ENCODE measurements at places on chromosomes 13 and 19. TPM values are rescaled to one million over a fixed set of nuclear protein-coding genes. Genes with fewer than 3 reads are reported as not detected.
A peak's percentile ranks its signal among the peaks of the same experiment; 100 is the strongest.

GRCh38 chr19:17054746-17055145, 20.5 kb downstream of the HAUS8 start:
- no peak for DNase-seq

DNA sequence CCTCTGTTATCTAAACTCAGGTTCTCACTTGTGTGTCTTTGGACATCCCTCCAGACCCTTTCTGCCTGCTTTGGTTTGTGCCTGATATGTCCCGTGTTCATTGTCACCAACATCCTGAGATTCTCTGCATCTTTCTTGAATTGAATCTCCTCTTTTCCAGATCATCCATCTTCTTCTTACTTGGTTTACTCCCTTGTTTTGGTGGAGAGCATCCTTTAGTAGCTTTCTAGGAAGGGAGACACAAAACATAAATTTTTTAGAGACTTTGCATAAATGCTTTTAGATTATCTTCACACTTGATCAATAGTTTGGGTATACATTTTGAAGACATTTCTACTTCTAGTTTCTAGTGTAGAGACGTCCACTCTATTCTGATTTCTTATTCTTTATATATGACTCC, 61.7 kb downstream of the TDRD12 start:
- no peak for DNase-seq

The CERS4 gene
- total RNA-seq, result 65.4 TPM

DNA sequence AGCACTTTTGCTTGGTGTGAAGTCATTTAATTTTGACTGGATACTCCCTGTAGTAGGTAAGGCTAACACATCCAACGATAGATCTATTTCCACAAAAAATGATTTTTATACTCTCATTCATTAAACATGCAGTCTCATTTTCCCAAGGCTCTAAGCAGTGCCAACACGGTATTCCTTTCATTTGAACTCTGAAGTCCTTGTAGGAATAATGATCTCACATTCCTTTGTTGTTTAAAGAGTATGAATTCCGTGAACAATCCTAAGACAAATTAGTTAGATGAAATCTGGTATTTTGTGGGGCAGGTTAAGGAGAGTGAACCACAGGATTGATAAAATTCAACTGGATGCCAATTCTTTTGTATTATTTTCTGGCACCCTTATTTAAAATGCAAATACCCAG, 66.6 kb downstream of the LACC1 start:
- no peak for DNase-seq

The C5AR1 gene
- total RNA-seq, result 58.9 TPM

The LGALS7 gene
- total RNA-seq, result not detected

DNA sequence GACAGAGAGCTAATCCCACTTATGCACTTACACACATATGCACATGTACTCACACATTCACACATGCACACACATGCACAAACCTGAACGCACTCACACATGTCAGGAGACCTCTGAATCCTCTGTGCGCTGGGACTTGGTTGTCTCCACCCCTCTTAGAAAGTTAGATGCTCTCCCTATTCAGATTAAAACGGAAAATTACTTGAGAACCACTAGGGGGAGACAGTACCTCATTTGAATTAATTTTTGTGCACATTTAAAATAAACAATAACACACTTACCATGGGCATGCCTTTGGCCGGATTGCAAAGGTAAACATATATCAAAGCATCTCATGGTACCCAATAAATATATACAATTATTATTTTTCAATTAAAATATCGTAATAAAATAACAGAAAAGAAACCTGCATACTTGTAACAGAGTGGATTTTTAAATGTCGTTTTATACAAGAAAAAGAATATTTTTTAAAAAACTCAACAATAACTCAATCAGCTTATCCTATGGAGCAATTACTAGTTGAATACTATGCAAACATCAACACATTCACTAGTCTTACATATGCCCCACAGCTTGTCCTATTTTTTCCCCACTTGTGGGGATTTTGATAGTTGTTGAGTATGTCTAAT, 9.5 kb upstream of the LILRB4 start:
- no peak for DNase-seq

The P2RY11 gene
- 13.5 TPM for total RNA-seq

The PLVAP gene
- total RNA-seq, result 174 TPM

The ZNF536 gene
- 0.09 TPM for total RNA-seq

GRCh38 chr19:55640043-55640576, 692 bp upstream of the ZNF580 start:
- DNase-seq, result peak; percentile 88

DNA sequence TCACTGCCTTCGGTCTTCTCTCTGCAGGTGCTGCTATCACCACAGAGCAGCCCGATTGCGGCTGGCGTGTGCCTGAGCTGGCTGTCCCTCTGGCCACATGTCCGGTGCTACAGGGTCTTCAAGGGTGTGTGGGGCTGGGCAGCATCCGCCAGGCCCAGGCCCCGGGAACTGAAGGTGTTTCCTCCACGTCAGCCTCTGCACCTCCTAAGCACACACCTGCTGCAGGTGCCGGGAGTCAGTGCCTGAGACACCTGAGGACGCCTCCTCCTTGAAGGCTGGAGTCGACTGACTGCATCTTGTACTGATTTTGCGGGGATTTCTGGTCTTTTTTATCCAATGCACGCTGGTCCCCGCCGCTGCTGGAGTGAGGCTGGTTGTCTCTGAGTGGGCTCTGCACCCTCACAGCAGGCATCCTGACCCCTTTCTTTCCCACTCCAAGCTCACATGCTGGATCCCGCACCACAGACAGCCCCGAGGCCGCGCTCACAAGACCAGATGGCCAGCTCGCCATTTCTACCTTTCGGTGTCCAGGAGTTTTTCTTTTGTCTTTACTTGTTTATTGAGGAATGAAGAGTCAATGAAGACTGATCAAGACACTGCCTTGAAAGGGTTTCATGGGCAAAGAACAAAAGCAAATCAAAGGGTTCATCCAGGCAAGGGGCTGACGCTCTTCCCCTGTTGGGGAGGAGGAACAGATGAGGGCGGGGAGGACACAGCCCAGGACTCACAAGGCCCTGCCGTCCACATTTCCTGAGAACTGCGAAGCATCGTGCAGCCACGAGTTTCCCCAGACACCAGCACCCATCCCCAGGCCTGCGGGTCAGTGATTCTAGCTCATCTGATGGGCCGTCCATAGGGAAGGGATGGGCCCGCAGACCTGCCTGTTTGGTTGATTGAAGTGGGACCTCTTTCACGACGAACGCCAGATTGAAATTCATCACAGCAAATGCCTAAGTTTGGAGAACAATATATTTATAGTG, 203.8 kb upstream of the SOX1 start:
- DNase-seq, result no peak

The OLFM2 gene
- 14.6 TPM for total RNA-seq

The FFAR2 gene
- total RNA-seq, result 2.6 TPM

GRCh38 chr13:24670961-24671381, 9.2 kb upstream of the ATP12A start:
- DNase-seq, result no peak

DNA sequence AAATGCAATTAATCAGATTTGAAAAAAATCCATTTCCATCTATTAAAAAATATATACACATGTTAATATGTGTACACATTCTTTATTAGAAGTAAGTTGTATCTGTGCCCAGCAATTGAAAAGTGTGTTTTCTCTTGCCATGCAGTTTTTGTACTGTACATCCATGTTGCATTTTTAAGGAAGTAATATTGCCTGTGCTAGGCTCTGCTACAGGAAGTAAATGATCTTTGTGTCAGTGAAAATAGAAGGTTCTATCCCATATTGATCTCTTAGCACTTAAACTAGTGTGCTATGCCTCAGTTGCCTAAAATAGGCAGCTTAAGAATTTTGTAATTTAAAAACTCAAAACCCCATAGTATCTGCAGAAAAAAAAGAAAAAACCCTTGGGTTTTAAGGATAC, 122.5 kb downstream of the CDK8 start:
- no peak for DNase-seq

GRCh38 chr13:64591971-64592370, 2638.2 kb downstream of the PCDH9 start:
- no peak for DNase-seq

The ERICH4 gene
- not detected for total RNA-seq

Measured in upper lobe of right lung (tissue), 1 donor.